Fibroblast of skin of abdomen (primary cell): ENCODE measurements at places on chromosomes 7 and 10.

GRCh38 chr7:42445691-42446090 lies 208.7 kb upstream of the GLI3 start:
- DNase-seq: peak; percentile 37

- no peak for DNase-seq
Observed at GRCh38 chr7:107119376-107120105, 49.3 kb upstream of the HBP1 start.

DNA sequence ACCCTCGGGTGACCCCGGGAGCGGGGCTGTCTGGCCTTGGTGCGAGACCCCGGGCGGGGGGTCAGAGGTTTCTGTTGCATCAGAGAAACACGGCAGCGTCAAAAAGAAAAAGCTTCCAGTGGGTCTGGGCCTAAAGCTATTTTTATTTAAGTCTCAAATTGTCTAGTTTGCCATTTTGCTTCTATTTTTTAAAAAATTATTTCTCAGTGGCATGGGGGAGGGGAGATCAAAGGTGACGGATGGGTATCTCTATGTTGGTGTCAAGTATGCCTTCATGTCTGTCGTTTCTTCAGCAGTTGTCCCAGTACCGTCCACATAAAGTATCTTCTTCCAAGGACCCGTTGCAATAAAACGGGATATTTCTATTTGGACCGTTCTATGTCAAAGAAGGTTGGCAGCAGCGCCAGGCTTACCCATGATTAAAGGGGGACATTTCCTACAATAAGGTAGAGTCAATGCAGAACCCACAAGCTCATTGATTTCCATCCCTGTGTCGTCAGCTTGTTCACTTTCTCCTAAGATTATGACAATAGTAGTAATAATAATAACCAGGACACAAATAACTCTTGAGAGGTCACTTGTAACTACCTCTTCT lies 26.0 kb upstream of the VAX1 start:
- no peak for DNase-seq

DNA sequence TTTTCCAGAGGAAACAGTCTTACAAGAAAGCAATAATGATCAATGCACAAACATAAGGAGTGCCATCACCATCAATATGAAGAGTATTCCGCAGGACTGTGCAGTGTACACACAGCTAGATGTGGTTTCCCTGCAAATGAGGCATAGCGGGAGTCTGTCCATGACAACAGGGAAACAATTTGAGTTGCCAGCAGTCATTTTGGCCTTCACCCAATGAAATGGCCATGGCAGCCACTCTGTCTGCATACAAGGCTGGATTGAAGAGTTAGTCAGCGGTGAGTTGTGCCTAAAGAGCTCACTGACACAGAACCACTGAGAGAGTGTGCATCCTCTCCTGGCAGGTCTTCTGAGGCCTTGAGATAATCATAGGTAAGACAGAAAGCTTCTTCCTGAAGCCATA lies 303.3 kb downstream of the IPMK start:
- DNase-seq: peak; percentile 41

DNA sequence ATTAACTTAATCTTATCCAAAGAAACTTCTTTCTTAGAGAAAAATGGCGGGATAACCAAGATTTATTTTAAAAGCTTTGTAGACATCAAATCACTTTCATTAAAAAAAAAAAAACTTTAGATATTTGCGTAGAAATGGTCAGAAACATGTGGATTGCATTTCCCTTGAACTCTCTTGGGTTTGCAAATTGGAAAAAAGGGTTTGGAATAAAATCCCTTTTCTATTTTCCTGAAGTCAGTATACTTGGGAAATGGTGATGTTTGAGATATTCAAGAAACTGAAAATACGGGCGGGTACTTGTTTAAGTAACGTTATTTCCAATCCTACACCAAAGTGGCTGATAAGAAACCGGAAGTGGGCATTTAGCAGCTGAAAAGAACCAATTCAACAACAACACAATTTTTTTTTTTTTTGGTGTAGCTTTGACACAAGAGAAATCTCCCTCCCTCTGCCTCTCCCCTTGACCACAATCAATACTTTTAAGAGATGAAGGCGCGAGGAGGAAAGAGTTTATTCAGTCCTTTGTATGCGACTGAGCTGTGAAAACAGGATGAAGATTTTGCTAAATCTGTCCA lies 13.7 kb upstream of the GFRA1 start:
- no peak for DNase-seq
